ENCODE measurements at places on chromosomes 11 and 22. TPM values are rescaled to one million over a fixed set of nuclear protein-coding genes. Genes with fewer than 3 reads are reported as not detected.

Gene BCO2
- 3.9 TPM for total RNA-seq

Gene TMEM151A
- 0.21 TPM for total RNA-seq

Gene CCDC89
- 1.5 TPM for total RNA-seq

Gene ZNF280A
- not detected for total RNA-seq

Gene KRTAP5-2
- total RNA-seq: not detected

Gene RIBC2
- total RNA-seq: 4.3 TPM

GRCh38 chr11:78110351-78110750 is 29.1 kb downstream of the ALG8 start:
- DNase-seq: no peak

GRCh38 chr11:126336138-126336541 is 19.3 kb upstream of the ST3GAL4 start:
- no peak for DNase-seq

GRCh38 chr22:32444068-32444467 is 20.2 kb downstream of the BPIFC start:
- no peak for DNase-seq

GRCh38 chr11:61671527-61671926 is 8.7 kb upstream of the DAGLA start:
- DNase-seq: no peak

DNA sequence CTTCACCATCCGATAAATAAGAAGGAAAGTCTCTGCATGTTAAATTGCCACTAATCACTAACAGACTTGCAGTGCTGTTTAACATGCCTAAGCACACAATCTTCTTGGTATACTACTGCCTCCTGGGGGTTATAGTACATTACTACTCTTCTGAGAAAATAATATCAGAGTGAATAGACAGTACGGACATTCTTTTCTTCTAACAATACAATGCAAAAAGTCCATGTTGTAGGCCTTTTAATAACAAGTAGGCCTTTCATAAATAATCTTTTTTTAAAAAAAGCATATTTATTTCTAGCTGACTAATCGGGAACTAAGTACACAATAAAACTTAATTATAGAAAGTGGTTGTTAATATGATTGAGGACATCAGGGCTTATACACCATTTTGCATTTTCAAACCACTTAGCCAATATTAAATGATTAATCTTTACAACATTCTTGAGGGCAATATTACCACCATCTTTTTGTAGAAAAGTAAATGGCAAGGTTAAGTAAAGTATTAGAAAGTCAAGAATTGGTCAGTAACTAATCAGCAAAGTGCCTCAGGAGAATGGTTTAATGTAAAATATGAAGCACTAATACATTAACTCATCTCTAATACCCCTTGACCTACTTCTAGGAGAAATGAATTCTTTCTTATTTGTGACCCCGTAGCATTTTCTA is 84.7 kb downstream of the TTC28 start:
- no peak for DNase-seq
